CD4-positive, alpha-beta T cell (primary cell): ENCODE measurements at places on chromosomes 7 and 10.

DNA sequence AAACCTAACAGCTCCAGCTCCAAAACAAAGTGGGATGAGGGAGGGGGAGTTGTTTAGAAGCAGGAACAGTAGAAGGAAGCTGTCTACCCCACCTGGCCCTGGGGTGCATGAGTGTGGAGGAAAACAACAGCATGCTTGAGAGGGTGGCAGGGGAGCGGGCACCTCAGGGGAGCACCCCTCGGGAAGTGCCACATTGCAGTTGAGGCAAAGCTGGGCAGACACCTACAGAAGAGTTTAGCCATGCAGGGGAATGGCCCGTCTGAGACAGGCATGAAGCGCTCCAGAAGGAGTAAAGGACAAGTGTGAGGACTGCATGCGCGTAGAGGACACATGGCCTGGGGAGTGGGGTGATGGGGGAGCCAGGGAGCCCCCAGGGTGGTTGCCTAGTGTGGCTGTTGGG, 18.1 kb downstream of the CHAT start:
- DNase-seq, result no peak

DNA sequence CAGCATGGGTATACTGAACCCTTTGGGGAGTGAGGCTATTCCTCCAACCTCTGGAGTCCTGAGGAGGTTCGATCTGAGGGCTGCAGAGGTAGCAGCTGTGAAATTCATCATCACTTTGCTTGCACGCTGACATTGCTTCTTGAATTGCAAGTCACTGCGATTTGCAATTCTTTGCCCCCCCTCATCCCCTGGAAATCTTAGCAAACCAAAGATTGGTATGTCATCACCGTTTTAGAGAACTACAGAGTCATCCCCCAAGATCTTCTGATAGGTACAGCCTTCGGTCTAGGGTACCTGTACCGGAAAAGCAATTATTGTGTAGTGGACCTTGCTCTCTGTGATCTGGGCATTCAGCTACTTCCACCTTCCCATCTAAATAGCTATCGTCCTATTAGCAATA, 192.6 kb downstream of the KLF6 start:
- no peak for DNase-seq

DNA sequence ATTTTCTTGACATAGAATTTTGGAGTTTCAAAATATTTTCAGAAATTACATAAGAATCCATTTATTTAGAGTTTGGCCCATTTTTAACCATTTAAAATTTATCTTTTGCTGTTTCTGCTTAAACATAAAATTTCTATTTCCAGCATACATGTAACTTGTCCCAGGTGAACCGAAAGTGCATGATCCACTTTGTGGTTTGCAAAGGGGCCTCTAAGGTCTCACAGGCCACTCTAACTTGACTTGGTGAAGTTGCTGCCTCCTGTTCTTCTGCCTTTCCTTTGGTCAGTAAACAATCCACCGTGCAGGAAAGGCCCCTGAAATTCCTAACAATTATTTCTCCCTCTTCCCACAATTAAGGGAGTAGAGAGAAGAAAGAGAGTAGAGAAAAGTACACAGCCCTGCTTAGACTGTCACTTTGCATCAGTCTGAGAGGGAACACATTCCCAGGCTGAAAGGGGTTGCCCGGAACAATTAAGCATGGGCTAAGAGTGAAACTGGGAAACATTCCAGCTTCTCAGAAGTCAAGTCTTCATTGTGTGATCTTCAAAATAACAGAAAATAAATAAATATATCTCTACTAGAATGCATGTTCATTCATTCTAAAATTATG, 79.5 kb upstream of the SEMA3A start:
- no peak for DNase-seq

GRCh38 chr7:22826593-22826992, 3.9 kb upstream of the TOMM7 start:
- DNase-seq, result no peak

- no peak for DNase-seq
Measured at GRCh38 chr7:140262242-140262903, 85.6 kb upstream of the KDM7A start.

DNA sequence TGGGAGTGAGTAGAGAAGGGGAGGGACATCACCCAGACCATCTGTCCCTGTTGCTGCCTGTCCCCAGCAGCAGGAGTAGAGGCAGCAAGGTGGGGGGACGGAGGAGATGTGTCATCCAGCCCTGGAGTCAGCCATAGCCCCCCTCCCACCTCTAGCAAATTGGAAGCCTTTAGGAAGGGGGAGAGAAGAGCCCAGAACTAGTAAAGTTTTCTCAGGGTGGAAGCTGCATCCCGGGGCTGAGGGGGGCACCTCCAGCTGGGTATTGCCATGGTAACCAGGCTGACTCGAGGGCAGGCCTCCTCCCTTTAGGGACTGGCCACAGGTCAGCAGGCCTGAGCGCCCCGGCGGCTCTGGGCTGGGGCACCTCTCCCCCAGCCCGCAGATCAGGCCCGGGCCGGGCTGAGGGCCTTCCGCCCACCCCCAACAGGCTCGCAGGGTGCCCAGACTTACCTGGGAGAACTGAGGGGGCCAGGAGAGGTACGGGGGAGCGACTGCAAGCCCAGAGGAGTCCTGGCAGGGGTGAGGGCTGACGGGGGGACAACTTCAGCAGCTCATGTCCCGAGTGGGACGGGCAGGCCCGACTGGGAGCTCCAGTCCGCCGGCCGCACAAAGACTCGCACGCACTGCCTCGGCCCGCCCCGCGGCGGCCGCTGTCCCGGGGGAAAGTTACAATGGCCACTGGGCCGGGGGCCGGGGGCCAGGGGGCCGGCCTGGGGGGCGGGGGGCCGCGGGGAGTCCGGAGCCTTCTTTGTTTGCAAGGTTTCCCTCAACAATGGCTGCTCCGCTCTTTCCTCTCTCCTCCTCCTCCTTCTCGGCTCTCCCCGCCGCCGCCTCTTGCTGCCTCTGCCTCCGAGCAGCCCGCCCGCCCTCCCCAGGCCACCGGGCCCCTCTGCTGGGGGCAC, 6.0 kb downstream of the LDB1 start:
- DNase-seq, result peak; percentile 13

GRCh38 chr7:132580277-132580676, 4.0 kb upstream of the PLXNA4 start:
- DNase-seq, result peak; percentile 13

- DNase-seq, result no peak
Measured at GRCh38 chr7:98174334-98175259, 36.6 kb upstream of the BHLHA15 start.

DNA sequence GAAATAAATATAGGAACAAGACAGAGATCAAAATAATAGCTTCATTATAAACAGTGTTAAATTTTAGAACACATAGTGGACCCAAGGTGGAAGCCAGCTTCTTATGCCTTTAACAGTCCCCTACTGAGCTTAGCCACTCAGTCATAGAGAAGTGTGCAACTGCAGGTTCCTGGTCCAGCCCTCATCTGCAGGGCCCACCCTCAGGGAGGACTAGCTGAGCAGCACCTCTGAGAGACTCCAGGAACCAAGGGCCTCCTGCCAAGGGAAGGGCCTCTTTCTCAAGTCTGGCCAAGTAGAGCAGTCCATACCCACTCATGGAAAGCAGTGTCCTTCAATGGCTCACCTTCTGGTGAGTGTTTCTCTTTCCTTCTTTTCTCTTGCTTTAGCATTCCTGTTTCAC, 173.7 kb upstream of the PRPS1L1 start:
- DNase-seq, result no peak

DNA sequence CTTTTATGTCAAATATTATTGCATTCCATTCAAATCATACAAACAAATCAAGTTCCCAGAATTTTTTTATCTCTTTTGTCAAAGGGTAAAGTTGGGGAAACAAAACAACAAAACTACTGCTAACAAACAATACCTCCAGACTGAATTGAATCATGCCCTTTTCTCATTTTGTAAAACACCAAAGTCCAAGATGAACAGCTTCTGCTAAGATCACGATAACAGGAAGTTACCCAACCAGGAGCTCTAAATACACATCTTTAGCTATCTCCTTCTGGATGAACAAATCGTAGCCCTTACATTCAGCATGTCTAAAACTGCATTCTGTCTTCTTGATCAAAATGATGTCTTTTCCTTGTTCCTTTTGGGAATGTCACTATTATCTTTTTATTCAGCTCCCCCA, 97.4 kb downstream of the CTTNBP2 start:
- DNase-seq, result no peak

DNA sequence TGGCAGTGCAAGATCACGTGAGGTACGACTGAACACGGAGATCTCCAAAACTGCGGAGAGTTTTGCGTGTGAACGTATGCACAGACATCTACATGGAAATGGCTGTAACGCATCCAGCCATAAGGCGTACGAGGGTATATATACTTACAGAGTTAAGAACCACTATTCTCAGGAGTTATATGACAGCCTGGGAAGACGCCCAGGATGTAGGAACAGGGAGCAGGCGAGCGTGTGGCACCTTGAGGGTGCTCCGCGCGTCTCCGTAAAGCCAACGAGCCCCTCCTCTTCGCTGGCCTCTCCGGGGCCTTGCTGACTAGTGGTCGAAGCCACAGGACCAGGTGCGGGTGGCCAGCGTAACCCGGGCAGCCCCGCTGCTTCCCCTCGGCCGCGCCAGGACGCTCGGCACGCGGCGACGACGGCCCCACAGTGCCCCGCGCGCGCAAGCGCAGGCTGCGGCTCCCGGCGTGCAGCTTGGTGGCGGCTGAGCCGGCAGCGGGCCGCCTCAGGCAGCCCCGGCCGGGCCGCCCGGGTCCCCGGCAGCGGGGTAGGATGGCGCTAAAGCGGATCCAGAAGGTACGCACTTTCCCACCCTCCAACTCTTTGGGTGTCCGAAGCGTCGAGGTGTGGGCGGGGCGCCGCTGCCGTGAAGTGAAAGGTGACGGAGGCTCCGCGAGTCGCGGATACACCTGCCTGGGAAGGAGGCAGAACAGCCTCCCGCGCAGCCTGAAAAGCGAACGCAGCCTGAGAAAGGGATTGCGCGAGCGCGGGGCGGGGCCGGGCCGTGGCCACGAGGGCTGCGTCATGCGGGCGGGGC, at the start of gene UBE2D4:
Gene UBE2D4 (plus strand): TSS at position 453 of the 814 bp plus-strand sequence. CDS start 97 bp downstream, at position 550.
- DNase-seq, result peak; percentile 91

DNA sequence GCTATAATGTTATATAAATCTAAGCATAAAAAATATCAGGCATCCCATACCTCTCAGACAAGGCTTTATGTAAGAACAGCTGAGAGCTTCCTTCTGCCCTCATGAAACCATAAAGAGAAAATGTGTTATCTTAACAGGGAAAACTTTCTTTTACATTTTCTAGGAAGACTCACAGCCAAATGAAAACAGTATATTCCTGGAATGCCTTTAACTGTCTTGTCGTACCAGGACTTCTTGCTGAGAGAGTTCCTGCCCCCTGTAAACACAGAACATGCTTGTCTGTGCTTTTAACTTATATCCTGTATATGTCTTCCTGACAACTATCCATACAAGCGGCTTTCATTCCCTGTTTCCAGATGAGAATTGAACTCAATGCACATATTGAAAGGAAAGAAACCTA, 64.8 kb upstream of the AHR start:
- DNase-seq, result no peak

DNA sequence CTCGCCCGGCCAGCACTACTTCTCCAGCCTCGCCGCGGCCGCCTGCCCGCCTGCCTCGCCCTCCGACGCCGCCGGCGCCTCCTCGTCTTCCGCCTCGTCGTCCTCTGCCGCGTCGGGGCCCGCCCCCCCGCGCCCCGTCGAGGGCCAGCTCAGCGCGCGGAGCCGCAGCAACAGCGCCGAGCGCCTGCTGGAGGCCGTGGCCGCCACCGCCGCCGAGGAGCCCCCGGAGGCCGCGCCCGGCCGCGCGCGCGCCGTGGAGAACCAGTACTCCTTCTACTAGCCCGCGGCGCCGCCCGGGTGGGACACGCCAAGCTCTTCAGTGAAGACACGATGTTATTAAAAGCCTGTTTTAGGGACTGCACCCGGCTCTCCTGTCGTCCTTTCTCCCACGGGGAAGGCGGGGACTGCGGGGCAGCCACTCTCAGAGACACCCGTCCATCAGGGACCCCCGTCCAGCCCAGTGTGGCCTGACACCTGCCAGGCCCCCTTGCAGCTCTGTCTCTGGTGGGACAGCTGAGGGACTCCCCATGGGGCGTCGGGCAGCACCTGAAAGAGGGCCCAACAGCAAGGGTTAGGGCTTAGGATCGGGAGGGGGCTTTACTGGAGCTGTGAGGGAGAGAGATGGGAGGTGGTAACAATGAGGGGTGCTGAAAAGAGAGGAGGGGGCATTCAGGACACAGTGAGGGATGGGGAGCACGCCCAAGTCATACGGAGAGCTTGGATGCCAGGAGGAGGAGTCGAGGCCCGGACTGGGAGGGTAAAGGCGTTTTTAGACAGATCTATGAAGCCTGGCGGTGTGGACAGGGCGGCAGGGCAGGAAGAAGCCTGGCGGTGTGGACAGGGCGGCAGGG, 34.7 kb downstream of the SPDYE6 start:
- no peak for DNase-seq

DNA sequence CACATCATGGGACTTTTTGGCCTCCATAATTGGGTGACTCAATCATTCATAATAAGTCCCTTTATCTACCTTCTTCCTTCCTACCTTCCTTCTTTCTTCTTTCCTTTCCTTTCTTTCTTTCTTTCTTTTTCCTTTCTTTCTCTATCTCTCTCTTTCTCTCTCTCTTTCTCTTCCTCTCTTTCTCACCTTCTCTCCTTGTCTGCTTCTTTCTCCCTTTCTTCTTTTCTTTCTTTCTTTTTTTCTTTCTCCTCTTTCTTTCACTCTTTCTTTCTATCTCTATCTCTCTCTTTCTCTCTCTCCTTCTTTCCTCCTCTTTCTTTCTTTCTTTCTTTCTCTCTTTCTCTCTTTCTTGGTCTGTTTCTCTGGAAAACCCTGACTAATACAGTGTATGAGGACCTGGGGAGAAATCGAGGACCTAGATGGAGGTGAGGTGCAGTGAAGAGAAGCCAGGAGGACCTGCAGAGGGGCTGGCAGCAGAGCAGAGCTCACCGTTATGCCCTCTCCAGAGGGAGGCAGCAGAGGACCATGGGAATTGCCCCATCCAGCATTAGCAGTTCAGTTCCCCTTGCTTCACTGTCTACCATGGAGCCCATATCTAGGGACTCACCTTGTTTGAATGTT, 52.7 kb upstream of the BTRC start:
- DNase-seq, result no peak

DNA sequence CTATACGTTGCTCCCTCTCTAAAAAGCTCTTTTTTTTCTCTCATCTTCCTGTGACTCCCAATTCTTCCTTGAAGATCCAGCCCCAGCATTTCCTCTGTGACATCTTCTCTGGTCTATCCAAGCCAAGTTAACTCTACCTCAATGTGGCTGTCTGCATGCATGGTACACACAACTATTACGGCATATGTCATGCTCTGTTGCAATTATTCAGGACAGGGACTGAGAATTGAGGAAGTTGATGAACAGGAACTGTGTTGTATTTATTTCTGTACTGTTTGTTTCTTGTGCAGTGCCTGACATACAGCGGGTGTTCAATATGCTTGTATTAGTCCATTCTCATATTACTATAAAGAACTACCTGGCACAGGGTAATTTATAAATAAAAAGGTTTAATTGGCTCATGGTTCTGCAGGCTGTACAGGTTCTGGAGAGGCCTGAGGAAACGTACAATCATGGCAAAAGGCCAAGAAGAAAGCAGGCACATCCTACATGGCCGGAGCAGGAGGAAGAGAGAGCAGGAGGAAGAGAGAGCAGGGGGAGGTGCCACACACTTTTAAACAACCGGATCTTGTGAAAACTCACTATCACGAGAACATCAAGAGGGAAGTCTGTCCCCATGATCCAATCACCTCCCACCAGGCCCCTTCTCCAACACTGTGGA, 6.3 kb downstream of the TRPV5 start:
- no peak for DNase-seq
